ENCODE measurements at places on chromosomes 12 and 14.

- DNase-seq: no peak
- no peaks in the 10 kb centered on the region for H3K27me3 ChIP-seq
- no peaks in the 10 kb centered on the region for H3K36me3 ChIP-seq
- H3K4me3 ChIP-seq: no peak overlapping the region
- no peak overlapping the region for H3K27ac ChIP-seq
These were observed 8.2 kb upstream of the PPP1CC start for GRCh38 chr12:110750784-110751461.

DNA sequence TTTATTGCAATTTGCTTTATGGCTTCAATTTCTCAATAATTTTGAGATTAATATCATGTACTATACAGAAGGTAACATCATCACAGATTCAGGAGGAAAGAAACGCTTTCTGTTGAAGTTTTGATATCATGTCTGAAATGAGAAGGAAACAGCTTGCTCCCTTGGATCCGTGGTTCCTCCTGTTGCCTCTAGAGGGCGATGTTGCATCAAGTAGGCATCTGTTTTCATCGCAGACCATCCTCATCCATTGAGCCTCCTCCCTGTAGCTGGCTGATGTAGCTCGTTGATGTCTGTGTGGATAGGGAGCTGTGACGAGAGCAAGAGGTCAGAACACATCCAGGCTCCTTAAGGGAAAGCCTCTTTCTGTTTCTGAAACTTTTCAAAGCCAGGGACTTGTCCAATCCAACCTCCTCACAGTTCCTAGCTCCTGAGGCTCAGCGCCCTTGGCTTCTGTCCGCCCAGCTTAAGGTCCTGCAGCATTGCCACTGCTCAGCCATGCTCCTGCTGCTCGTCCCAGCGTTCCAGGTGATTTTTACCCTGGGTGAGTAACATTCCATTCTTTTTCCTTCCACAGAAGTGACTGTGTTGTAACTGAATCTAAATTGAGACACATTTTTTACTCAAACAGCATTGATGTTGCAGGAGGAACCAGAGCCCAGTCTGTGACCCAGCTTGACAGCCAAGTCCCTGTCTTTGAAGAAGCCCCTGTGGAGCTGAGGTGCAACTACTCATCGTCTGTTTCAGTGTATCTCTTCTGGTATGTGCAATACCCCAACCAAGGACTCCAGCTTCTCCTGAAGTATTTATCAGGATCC is 304.8 kb upstream of the OR4E1 start:
- peaks cover 63% of the 10 kb centered on the region for H3K27me3 ChIP-seq
- H3K4me1 ChIP-seq: no peaks in the 10 kb centered on the region
- no peaks in the 10 kb centered on the region for H3K36me3 ChIP-seq
- no peak overlapping the region for H3K4me3 ChIP-seq
- peak; percentile 47 for DNase-seq
- H3K27ac ChIP-seq: no peak overlapping the region

- no peak for DNase-seq
- H3K4me3 ChIP-seq: no peak overlapping the region
- peaks cover 7% of the 10 kb centered on the region for H3K4me1 ChIP-seq
These were observed 27.8 kb upstream of the BMAL2 start for GRCh38 chr12:27304856-27305255.

- H3K27me3 ChIP-seq: peaks cover 25% of the 10 kb centered on the region
- H3K4me1 ChIP-seq: peaks cover 4% of the 10 kb centered on the region
- H3K27ac ChIP-seq: no peak overlapping the region
- no peaks in the 10 kb centered on the region for H3K36me3 ChIP-seq
- H3K4me3 ChIP-seq: peak overlapping the region; percentile 77
- DNase-seq: peak; percentile 40
These were observed 494 bp downstream of the GCH1 start for GRCh38 chr14:54902143-54902520.

DNA sequence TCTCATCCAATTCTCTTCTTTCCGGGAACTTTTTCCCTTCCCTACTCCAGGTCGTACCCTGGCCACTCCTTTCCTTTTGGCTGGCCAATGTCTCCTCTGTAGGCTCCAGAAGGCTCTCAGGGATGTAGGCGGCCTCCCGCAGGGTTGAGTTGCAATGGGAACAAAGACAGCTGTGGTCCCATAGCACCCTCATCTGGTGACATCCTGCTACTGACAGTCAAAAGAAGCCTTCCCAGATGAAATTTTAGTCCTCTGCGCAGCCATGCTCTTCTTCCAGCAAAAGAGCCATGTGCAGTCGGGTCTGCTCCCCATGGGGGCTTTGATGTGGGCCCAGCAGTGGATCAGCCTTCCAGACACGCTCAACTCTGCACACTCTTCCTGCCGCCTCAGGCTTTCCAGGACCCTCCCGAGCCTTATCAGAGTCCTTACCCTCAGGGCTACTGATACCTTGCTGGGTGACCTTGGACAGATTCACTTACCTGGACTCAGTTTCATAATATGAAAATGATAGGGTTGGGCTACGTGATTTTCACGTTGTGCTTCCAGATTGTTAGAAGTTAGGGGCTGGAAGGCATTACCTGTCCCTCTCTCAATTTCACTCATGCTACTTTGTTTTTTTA is 5.5 kb upstream of the CELA1 start:
- no peak overlapping the region for H3K27ac ChIP-seq
- H3K4me1 ChIP-seq: peaks cover 3% of the 10 kb centered on the region
- peaks cover under 1% of the 10 kb centered on the region for H3K36me3 ChIP-seq
- no peak for DNase-seq
- no peak overlapping the region for H3K4me3 ChIP-seq
- no peaks in the 10 kb centered on the region for H3K27me3 ChIP-seq

DNA sequence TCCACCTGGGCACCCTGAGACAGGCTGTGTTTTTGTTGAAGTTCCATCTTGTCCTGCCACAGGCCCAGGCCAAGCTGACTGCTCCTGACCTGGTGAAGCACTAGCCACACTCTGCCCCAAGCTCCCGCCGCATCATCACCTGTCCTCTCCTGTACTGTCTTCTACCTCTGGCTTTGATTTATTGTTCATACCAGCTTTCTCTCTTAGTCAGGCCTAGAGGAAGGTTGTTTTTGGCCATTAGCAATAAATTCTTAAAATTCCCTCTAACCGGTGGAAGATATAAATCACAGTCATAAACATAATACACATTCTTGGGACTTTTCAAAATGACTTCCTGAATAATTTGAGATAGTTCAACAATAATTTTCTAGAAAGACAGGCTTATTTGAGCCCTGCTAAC is 169.4 kb downstream of the DAD1 start:
- H3K4me3 ChIP-seq: no peak overlapping the region
- peaks cover 44% of the 10 kb centered on the region for H3K4me1 ChIP-seq
- peak overlapping the region; percentile 37 for H3K27ac ChIP-seq
- DNase-seq: no peak

DNA sequence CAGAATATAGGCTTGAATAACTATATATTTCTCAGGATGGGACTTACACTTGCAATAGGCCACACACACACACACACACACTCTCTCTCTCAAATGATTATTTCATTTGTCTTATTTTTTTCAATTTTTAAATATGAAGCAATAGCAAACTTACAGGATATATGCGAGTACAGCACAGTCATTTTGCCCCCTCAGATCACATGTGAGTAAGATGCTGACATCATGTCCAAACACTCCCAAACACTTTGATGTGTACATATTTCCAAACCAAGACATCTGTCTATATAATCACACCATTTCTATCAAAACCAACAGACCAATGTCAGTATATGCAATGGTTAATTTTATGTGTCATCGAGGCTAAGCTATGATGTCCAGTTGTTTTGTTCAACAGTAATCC is 1535.9 kb upstream of the FLRT2 start:
- H3K27me3 ChIP-seq: no peaks in the 10 kb centered on the region
- H3K36me3 ChIP-seq: peaks cover 2% of the 10 kb centered on the region
- no peak for DNase-seq
- H3K4me1 ChIP-seq: peaks cover 12% of the 10 kb centered on the region
- H3K4me3 ChIP-seq: no peak overlapping the region

GRCh38 chr12:56682323-56682722 is 5.8 kb downstream of the PTGES3 start:
- peak overlapping the region; percentile 21 for H3K27ac ChIP-seq
- no peaks in the 10 kb centered on the region for H3K27me3 ChIP-seq
- peaks cover 10% of the 10 kb centered on the region for H3K36me3 ChIP-seq
- peaks cover 29% of the 10 kb centered on the region for H3K4me1 ChIP-seq
- no peak for DNase-seq

DNA sequence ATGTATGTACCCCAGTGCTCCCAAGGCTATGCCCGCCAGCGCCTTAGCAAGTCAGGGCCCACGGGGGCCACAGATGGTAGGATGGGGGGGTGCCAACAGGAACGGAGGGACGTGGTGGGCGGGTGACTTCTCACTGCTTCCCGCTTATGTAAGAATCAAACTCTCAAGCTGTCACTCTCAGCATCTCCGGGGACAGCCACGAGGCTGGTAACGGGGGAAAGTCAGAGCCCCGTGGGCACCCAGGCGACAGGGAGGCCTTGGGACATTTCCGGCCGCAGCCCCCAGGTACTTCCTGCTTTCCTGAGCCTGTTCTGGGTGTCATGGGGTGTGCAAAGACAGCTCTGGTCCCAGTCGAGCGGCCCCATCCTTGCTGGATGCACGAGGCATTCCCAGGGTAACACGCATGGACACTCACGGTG is 59.3 kb downstream of the TESC start:
- peaks cover 11% of the 10 kb centered on the region for H3K4me1 ChIP-seq
- no peaks in the 10 kb centered on the region for H3K36me3 ChIP-seq
- H3K27ac ChIP-seq: no peak overlapping the region
- no peak for DNase-seq

DNA sequence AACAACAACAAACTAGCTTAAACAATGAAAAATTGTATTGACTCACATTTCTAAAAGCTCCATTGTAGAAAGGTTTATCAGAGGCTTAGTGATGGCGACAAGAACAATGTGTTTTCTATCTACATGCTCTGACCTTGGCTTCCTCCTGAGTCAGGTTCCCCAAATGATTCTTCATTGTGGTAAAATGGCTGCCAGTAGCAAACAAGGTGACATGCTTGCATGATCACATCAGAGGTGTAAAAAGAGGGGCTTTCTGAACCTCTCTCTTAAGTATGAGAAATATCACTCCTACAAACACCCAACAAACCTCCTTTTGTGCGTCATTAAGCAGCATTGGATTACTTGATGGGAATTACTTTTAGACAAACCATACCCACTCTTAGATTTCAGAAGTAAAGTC is 252.4 kb upstream of the SYT1 start:
- H3K4me3 ChIP-seq: no peak overlapping the region
- H3K27me3 ChIP-seq: no peaks in the 10 kb centered on the region
- no peaks in the 10 kb centered on the region for H3K36me3 ChIP-seq
- DNase-seq: no peak

DNA sequence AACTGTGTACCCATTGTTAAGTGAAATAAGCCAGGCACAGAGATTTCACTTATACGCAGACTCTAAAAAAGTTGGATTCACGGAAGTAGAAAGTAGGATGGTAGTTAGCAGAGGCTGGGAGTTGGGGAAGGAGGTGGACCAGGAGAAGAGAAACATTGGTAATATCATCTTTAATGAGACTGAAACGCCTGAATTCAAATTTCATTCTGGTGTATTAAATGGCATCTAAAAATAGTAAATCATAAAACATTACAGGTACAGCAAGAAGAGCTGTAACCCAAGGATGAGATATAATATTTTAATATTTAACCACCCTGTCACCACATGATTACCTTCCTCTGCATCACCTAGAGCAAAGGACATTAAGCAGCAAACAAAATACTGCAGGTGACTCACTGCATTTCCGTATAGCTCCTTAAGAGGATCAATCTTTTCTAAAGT is 99.4 kb downstream of the EPS8 start:
- no peak for DNase-seq
- H3K36me3 ChIP-seq: no peaks in the 10 kb centered on the region
- no peak overlapping the region for H3K4me3 ChIP-seq
- peaks cover 30% of the 10 kb centered on the region for H3K4me1 ChIP-seq

GRCh38 chr14:24343795-24344660 is 4.2 kb upstream of the RIPK3 start:
- no peaks in the 10 kb centered on the region for H3K36me3 ChIP-seq
- peaks cover 74% of the 10 kb centered on the region for H3K27me3 ChIP-seq
- peaks cover 4% of the 10 kb centered on the region for H3K4me1 ChIP-seq
- no peak overlapping the region for H3K4me3 ChIP-seq

Data from mesothelial cell of epicardium (in vitro differentiated cells).